ENCODE measurements at places on chromosomes 3 and 15.

- no peak for DNase-seq
Measured at GRCh38 chr15:78714890-78715289, 73.9 kb upstream of the CHRNB4 start.

GRCh38 chr15:93250209-93250608, 161.2 kb upstream of the RGMA start:
- DNase-seq: no peak

DNA sequence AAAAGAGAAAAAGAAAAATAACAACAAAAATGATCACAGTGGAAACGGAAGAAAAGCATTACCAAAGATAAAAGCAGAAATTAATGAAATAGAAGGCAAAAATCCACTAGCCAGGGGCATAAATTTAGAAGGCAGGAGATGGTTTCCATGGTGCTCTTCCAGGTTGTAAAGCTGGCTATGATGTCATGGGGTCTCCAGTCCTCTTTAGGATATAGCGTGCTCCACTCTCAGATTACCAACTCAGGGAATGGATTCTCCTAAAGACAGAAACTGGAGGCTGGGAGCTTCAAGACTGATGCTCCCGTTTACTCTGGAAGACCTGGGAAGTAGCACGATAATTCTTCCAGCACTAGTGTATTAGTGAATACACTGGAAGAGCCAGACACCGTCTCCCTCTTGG, 10.9 kb upstream of the ULK4 start:
- DNase-seq: no peak

DNA sequence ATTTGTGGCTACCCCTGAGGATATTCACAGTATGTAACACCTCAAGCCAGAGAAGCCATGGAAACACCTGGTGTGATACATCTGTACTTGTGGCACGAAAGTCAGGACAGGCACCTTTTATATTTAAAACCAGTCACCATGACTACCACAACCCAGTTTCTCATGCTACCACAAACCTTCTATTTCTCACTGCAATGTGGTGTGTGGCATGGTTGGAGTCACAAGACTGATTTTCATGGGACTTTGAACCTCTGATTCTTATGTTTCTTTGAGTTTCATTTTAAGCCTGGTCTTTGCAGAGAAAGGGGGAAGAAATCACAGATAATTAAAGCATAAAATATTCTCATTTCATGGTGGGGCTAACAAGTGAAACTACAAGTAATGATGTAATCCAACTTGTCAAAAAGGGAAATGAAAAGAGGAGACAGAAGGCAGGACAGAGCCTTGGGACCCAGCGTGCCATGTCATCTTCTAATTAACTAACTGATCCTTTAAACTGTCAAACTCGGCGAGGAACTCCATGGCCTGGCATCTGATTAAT, 175.9 kb downstream of the PDZRN3 start:
- no peak for DNase-seq

- DNase-seq: no peak
Measured at GRCh38 chr3:38645076-38645475, 4.4 kb downstream of the SCN5A start.

DNA sequence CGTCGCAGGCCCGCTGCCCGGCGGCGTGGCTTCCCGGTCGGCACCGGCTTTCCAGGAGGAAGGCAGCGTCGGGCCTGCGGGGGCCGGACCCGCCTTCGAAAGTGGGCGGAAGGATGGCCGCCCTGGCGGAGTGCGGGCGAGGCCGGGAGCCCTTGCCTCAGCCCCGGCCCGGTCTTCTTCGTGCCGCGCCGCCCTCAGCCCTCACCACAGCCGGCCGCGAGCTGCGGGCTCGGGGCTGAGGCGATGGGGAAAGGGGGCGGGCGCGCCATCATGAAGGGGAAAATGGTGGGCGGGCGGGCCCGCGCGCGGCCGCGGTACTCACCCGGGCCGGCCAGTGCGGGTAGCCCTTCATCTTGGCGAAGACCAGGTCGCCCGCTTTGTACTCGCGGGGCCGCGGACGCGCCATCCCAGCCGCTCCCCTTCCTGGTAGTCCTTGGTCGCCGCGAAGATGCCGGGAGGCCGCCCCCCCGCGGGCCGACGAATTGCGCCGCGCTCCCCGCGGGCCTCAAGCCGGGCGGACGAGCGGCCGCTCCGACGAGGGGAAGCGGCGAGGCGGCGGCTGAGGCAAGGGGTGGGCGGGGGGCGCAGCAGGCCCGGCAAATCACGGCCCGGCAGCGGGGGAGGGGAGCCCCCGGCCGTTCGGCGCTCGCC, 489 bp downstream of the HDGFL3 start:
- no peak for DNase-seq

GRCh38 chr3:19945534-19945933, 1.4 kb upstream of the RAB5A start:
- DNase-seq: no peak

DNA sequence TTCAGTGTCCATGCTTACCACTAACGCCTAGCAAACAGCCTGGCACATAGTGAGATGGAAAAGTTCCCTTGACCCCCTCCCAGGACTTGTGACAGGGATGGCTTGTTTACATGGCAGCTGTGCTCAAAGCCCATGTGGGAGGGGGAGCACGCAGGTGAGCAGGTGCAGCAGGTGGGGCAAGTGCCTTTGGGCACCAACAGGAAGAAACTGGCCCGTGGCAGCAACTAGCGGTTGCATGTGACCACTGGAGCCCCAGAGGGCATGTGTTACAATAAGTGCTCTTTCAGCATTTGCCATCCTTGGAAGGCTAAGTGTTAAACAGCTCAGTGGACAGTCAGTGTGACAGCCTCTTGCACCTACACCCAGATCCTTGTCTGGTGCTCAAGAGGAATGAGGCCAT, 734.6 kb downstream of the TUSC7 start:
- DNase-seq: no peak

GRCh38 chr3:95994338-95994737, 820.1 kb upstream of the EPHA6 start:
- no peak for DNase-seq

GRCh38 chr15:39586387-39587095, 5.7 kb downstream of the THBS1 start:
- no peak for DNase-seq

DNA sequence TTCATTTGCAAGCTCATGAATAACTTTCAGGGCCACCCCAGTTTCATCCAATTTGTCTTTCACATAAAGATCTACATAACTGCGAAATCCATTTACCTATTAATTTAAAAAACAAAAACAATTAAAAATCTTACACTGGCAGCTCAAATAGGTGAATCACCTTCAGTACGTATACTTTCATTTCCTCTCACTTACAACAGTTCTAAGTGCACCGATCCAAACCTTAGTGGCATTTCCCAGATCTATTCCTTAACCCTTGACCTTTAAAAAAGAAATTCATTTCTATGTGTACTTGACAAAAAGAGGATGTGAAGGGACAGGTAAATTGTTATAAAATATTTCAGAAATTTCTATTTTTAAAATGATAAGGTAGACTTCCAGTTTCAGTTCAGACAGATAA, 30.8 kb downstream of the TOP2B start:
- no peak for DNase-seq

GRCh38 chr3:116423374-116423773, 21.9 kb downstream of the LSAMP start:
- no peak for DNase-seq

DNA sequence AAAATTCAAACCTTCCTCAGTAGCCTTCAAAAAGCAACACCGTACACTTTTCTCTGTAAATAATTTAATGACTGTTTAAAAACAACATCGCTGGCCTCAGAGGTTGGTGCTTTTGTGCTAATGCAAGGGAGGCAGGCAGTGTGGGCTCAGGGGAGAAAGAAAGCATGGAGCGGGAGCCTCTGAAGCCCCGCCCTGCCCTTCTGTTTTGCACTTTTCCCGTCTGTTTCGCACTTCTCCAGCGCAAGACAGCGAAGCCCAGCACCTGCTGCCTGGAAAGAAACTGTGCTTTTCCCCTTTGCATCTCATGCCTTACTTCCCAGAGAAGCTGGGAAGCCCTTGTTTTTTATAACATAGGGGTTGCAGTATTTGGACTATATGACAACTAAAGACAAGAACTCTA, 23.1 kb downstream of the TRPM1 start:
- no peak for DNase-seq

GRCh38 chr3:31833391-31834190, 147.5 kb downstream of the OSBPL10 start:
- no peak for DNase-seq

GRCh38 chr3:132294906-132295305, 22.3 kb upstream of the ACP3 start:
- DNase-seq: no peak

- DNase-seq: no peak
Measured at GRCh38 chr3:10723991-10724390, 92.0 kb upstream of the SLC6A11 start.

GRCh38 chr3:5012367-5012766, 33.1 kb downstream of the BHLHE40 start:
- no peak for DNase-seq

DNA sequence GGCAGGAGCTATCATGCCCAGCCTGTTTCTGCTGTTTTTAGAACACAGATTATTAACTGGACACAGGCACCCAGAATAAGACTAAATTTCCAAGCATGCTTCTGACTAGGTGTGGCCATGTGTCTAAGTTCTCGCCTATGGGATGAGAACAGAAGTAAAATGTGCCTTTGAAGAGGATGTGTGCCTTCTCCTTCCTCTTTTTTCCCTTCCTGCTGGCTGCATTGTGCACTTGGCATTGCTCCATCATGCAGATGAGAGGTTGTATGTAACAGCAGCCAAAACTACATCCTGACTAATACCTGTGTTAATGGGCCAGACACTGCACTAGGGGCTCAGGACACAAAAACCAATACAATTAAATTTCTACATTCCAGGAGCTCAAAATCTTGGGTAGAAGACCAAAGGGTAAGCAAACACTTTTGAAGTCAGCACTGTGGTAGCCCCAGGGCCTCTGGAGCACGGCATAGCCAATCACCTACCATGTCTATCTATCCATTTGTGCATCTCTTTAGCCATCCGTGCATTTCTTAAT, 40.9 kb upstream of the RNU6-1 start:
- DNase-seq: no peak

DNA sequence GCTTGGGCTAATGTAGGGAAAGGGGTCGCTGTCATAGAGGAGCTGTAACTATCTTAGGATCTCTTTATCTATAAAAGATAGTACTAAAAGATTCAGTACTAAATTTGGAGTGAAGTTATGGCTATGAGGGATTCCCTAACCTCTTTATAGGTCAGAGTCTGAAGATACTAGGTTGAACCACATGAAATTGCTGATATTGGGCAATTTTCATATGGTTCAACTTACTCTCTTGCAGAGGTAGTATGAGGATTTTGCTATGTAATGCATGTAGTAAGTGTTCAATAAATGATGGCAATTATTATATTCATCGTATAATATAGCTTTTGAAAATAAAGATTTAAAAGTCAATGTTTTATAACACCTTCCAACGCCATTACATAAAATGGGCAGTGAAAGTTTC, 1.9 kb upstream of the TFDP2 start:
- DNase-seq: no peak

DNA sequence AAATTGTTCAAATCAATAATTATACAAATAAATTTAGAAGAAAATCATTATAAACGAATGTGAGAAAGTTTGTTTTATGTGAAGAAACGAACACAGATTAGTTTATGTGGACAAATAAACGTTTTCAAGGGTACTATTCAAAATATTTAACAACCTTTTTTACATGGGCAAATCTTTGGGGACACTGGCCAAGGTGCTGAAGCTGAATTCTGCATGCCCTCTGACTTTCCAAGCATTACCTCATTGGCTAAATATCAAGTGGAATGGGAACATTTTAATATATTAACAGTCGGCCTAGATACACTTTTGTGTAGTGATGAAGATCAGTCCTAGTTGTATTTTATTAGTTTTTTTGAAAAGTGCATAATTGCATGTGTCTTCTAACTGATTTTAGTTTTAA, 636.4 kb upstream of the DPPA4 start:
- no peak for DNase-seq

DNA sequence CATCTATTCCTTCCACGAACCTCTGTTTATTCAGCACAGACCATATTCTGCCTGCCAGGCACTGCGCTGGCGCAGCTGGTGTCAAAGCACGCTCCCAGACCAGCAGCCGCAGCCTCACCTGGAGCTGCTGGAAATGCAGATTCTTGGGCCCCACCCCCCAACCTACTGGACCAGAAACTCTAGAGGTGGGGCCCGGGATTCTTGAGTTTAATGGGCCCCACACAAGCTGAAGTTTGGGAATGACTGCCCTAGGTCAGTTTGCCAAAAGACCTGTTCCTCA, 7.0 kb downstream of the CHST13 start:
- no peak for DNase-seq

- no peak for DNase-seq
Measured at GRCh38 chr15:56537881-56538280, 72.9 kb upstream of the MNS1 start.

- DNase-seq: no peak
Measured at GRCh38 chr15:56484287-56484686, 19.4 kb upstream of the MNS1 start.

- DNase-seq: no peak
Measured at GRCh38 chr15:85671156-85671555, 123.6 kb downstream of the KLHL25 start.

DNA sequence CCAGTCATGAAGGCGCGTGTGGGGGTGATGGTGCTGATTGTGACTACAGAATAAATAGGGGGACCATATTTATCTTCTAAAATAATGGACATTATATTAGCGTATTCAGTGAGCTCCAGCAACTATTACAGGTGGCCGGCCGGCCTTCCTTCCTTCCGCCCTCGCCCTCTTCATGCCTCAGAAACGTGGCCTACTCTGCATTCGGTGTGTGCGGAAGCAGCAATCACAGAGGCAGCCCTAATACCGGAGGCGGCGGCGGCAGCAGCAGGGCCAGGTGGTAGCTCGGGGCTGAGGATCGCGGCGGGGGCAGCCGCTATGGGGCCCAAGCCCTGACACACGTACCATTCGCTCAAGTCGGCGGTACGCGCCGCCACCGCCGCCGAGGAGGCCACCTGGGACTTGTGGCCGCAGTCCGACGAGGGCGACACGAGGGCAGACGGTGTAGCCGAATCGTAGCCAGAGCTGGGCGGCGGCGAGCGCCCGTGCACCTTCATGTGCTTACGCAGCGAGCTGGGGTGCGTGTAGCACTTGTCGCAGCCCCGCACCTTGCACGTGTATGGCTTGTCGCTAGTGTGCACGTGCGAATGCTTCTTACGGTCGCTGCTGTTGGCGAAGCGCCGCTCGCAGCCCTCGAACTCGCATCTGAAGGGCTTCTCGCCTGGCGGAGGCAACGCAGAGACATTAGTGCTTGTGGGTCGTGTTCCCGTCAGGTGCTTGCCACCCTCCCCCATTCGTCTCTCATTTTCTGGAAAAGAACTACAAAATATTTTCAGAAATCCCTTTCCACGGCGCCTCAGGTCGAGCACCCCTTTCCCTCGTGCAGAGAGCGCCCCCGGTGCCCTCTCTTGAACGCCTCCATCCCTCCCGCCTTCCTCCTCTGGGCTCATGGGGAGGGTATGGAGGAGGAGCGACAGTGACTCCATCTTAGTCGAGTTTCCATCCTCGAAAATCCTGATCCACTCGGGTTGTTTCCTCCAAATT, 15.5 kb downstream of the ZIC4 start:
- no peak for DNase-seq

All from T-helper 17 cell (primary cell).